Natural killer cell (primary cell): ENCODE measurements at places on chromosomes 6 and 20. TPM values are rescaled to one million over a fixed set of nuclear protein-coding genes. Genes with fewer than 3 reads are reported as not detected.

- no peak for DNase-seq
Observed at GRCh38 chr6:89111933-89112332, 5.9 kb downstream of the SRSF12 start.

DNA sequence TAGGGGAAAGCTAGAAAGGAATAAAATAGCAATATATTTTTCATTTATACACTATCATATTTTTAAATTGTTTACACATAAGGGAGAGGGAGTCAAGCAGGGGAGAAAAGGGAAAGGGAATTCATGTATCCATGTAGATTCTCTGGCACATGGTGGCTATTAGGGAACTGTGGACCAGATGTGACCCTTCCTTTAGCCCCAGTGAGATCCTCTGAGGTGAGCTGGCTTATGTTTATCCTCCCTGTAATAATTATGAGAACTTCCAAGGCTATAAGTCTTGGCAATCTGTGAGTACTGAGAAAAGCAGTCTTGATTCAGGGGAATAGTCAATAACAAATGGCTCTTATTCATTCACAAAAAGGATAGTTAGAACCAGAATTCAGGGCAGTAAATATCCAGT lies 42.6 kb downstream of the TSBP1 start:
- no peak for DNase-seq

DNA sequence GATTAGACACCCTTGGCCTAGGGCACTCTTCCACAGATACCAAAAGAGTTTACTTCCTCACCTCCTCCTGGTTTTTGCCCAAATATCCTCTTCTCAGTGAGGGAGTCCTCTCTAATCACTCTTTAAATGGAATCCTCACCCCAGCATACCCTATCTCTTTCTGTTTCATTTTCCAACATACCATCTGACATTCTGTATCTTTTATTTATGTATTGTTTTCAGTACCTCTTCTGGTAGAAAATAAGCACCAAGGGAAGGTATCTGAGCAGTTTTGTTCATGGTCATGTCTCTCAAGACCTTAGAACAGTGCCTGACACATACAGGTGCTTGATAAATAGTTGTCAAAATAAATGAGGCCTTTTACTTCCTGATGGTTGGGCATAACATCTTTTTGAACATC lies 55.1 kb downstream of the KIAA0408 start:
- DNase-seq, result no peak

Gene CAPN11
- total RNA-seq, result not detected

- no peak for DNase-seq
Observed at GRCh38 chr6:166542580-166542912, 43.9 kb downstream of the RAMACL start.

GRCh38 chr6:17839513-17840223 lies 132.9 kb upstream of the NUP153 start:
- no peak for DNase-seq

GRCh38 chr6:118529756-118530155 lies 18.3 kb upstream of the PLN start:
- no peak for DNase-seq
